ENCODE measurements at places on chromosomes 12 and 14.

- no peak for DNase-seq
Observed at GRCh38 chr14:22097586-22098292, 424.1 kb upstream of the OR4E1 start.

- DNase-seq = no peak
Observed at GRCh38 chr12:130880411-130880885, 8.6 kb downstream of the RAN start.

GRCh38 chr14:99586054-99586760 lies 17.8 kb downstream of the CCDC85C start:
- DNase-seq = no peak

DNA sequence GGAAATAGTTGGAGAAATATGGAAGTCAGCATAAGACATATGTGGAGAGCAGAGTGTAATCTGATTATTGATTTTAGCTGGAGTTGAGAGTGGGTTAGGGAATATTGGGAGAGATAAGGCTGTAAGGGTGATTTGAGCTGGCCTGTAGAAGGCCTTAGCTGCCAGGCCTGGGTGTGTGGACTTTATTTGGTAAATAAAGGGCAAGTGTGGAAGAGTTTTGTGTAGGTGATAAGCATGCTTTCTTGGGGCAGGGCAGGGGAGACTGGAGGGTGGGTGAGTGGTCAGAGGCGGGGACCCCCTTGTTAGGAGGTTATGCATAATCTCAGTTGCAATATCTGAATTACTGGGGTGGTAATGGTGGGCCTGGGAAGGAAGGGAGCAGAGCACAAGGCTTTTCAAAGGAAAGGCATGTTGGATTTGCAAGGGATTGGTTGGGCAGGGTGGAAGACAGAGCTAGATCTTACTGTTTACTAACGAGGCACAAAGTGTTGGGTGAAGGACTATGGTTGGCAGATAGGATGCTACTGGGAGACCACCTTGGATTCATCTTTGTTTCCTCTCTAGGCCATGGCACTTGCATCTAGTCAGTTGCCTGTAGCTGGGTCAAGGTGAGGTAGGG lies 5.5 kb downstream of the KHNYN start:
- no peak for DNase-seq

DNA sequence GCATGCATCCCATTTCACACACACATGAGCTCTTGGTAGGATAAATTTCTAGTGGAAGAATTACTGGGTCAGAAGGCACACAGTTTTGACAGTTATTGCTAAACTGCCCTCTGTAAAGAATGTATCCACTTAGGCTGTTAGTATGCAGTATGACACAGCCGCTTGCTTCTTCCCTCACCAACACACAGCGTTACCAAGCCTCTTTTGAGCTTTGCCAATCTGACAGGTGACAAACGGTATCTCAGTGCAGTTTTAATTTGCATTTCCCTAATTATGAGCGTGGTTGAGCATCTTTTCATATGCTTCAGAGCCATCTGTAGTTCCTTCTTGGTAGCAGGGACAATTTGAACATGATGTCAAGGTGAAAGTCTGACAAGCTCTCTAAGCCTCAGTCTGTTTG lies 42.9 kb downstream of the HRK start:
- peak; percentile 85 for DNase-seq

GRCh38 chr12:7090222-7090998 lies 1.8 kb downstream of the C1R start:
- DNase-seq = no peak

GRCh38 chr12:120534703-120535655 lies 823 bp downstream of the RNF10 start:
- peak; percentile 93 for DNase-seq

DNA sequence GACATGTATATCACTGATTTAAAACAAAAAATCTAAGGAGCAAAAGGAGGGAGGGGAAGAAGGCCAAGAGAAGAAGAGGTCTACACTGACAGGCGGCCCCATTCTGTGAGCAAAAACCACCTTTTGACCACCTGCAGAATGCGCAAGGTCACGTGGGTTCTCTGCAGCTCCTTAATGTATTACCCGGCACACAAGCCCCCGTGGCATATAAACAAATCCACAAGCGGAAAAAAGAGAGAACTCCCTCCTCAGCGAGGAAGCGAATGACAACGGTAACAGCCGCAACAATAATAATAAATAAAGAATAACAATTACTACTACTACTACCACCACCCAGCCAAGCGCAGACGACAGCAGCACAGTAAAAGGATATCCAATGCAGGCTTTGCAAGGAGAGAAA lies 1.3 kb downstream of the KSR2 start:
- no peak for DNase-seq

- DNase-seq = no peak
Observed at GRCh38 chr14:58823312-58823711, 185.6 kb downstream of the DACT1 start.

DNA sequence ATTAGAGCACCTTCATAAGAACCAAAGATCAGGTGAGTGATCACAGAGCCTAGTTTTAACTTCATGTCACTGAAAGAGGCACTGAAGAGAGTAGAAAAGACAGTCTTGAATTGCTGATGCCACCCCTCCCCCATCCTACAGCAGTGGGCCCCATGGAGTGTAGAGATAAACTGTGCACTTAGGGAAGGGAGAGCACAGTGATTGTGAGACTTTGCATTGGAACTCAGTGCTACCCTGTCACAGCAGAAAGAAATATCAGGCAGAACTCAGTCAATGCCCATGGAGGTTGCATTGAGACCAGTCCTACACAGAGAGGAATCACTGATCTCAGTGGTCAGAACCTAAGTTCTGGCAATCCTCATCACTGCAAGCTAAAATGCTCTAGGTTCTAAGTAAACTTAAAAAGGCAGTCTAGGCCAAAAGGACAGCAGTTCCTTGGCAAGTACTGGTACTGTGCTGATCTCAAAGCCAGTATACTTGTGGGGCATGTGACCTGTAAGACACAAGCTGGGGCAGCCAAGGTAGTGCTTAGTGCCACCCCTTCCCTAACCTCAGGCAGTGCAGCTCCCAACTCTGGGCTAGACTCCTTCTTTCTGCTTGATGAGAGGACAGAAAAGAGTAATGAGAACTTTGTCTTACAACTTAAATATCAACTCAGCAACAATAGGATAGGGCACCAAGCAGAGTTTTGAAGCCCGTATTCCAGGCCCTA lies 94.1 kb downstream of the FSCB start:
- no peak for DNase-seq

DNA sequence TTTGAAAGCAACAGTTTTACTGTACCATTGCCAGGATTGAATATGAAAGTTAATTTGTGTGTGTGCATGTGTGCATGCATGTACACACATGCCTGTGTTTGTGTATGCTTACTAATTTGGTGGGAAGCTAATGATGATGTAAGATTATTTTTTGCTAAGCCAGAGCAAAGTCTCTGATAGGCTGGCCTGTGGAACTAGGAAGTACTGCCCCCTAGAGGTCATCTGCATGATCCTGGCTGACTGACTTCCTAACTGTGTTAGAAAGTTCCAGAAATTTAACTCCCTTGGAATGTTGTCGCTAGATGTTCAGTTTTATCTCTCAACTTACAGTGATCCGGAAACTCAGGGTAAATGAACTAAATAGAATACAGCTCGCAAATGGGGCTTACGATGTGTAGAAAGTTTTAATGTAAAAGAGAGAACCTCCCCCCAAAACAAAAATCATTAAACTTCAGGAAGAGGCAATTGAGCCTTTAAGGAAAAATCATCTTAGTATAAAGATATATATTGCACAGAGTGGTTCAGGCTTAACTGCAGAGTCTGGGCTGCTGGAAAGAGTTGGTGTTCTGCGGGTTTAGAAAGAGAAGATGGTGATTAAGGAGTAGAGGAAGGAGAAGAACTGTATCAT lies 34.3 kb upstream of the SLC38A1 start:
- peak; percentile 80 for DNase-seq

- no peak for DNase-seq
Observed at GRCh38 chr14:50008974-50009373, 107.4 kb downstream of the VCPKMT start.

DNA sequence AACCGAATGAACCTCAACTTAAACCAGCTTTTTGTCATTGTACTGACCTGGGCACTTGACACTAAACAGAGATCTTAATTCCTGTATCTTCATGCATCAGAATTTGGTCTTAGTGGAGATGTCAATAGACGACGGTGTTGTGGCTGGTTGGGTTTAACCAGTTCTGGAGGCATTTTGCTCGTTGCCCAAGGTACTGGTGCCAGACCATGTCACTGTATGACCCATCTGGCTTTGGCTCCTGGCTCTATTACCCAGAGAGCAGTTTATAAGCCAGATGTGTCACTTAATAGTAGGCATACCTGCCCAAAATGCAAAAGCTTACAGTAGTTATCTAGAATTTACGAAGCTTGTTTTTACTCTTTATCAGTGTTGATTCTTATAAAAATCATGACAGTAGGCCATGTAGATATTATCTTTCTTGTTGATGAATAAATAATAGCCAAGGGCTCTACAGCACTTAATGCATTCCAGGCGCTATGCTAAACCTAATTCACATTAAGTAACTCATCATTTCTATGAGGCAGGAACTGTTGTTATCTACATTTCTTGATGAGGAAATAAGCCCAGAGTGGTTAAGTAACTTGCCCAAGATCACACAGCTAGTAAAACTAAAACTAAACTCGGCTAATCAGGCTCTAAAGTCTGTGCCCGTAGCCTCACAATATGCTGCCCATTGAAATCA lies 179.7 kb upstream of the HIF1A start:
- no peak for DNase-seq

DNA sequence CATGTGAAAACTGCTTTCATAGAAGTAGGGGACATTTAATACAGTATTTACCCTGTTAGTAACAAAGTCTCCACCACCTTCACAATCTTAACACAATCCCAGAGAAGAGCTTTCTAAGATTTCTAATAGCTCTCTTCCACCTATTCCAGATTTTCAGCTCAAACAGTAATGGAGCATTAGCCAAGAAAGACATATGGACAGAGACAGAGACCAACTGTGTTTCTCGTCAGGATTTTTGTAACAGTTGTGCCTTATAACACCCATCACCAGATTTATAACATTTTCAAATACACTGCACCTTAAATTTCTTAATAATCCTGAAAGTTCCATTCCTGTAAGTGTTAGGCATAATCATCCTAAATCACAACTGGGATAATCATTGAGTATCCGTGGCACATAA lies 321.2 kb upstream of the TMTC1 start:
- no peak for DNase-seq

DNA sequence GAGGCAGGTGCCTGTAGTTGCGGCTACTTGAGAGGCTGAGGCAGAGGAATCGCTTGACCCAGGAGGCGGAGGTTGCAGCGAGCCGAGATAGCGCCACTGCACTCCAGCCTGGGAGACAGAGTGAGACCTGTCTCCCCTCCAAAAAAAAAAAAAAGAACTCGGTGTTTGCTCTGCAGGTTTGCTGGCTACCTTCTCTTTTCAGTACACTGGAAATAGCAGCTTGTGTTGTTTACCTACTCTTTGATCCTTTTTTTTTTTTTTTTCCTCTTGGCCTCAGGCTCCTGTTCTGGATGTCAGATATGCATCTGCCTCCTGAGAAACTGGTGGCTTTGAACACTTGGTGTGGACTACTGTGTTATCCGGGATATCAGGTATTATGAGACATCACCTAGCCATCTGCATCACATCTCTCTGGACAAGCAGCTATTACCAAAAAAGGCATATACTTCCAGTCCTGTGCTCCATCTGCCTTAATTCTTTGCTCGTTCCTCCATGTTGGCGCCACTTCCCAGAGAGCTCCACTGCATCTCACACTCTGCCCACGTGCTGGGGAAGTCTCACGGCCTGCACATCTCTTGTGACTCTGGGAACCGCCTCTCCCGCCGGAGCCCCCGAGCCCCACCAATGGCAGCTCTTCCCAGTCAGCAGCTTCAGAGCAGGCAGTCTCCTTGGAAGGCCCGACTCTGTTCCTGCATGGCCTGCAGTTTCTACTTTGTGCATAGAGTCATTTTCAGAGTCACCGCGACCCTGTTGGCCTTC lies 50.9 kb upstream of the TRAF3 start:
- no peak for DNase-seq

DNA sequence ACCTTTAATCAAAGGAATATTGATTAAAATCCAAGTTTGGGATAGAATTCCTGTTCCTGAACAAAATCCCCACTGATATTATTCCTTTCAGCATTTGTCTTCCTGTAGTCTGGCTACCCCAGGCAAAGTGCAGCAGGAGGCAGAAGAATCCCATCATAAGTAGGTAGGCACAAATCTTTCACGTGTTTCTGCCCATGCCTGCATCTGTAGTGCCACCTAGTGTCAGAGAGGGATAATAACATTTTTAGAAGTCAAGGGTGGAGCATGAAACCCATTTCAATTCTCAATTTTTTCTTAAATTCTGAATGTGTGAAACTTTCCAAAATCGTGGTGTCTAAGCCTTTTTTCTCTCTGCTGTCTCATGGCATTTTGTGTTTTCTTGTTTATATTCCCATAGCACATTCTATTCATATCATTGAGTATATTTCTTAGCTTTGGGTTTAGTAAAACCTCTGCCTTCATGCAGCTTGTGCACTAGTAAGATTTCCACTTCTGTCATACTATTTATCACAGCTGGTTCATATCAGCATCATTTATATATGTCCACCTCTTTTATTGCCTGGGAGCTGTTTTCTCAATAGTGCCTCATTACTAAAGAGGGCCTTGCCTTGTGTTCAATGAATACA lies 47.8 kb upstream of the RERG start:
- DNase-seq = peak; percentile 83
